ENCODE measurements at places on chromosomes 1 and 21.

DNA sequence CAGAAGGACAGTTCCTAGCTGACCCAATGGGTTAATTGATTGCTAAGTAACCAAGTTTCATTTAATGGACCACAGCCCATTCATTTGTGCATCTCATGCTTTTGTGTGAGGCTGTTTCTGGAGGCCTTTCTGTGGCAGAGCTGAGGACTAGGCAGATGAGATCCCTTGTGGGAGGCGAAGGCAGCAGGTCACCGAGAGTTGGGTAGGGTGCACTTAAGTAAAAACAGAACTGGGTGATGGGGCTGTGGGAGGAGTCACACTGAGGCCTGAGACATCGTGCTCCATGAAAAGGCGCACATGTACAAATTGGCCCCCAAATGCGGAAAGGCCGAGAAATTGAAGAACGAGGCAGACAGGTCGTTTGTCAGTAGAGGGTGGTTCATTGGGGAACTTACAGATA, 60.9 kb downstream of the S100B start:
- no peak for DNase-seq

- DNase-seq = no peak
Measured at GRCh38 chr1:53622531-53622930, 116.4 kb downstream of the GLIS1 start.

- no peak for DNase-seq
Measured at GRCh38 chr1:79648126-79648525, 641.6 kb upstream of the ADGRL4 start.

GRCh38 chr1:177163844-177164379, 600 bp downstream of the ASTN1 start:
- no peak for DNase-seq

- no peak for DNase-seq
Measured at GRCh38 chr1:78070758-78071157, 25.0 kb downstream of the GIPC2 start.

GRCh38 chr1:152582647-152583046, 2.3 kb upstream of the LCE3D start:
- no peak for DNase-seq

DNA sequence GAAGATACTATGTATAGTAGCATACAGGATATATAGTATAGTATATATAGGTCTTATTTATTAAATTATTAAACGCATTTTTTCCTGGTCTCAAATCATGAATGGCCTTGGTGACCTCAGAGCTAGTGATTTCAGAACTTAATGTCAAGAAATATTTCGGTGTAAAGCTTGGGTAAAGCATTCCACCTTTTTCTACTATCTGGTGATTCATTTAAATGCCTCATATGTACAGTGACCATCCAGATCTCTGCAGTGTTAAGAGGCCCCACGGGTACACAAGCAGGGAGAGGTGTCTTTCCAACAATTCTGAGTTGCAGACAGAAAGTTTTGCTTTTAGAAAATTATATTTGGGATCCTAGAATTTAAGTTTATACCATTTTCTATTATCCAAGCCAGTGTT, 626.5 kb downstream of the PTPRC start:
- DNase-seq = no peak

GRCh38 chr1:220326578-220326977, 54.3 kb upstream of the RAB3GAP2 start:
- DNase-seq = no peak

GRCh38 chr1:34477632-34478141, 277.2 kb upstream of the GJB5 start:
- DNase-seq = no peak

DNA sequence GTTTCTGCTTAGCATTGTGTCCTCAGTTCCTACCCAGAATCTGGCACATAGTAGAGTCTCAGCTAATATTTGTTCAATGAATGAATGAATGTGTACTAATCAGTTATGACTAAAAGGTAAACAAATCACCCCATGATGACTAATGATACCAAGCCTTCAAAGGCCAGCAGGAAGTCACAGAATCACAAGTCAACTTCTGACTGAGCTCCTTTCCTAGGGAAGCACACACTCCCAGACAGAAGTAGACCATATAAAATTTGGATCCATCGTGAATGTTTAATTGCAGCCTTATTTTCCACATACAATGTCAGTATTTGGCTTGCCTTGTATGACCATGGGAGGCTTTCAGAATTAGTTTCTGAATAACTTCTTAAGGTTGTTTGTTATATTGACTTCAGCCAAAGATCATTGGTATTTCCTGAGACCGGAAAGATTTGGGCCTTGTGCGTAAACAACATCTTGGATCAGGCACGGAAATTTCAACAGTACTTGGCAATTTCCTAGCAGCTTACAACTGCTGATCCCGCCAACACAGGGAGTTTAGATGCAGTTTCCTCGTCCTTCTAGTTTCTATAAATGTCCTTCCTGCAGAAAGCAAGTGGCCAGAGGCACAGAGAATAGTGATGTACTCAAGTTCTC, 185.9 kb upstream of the ATP1B1 start:
- no peak for DNase-seq

DNA sequence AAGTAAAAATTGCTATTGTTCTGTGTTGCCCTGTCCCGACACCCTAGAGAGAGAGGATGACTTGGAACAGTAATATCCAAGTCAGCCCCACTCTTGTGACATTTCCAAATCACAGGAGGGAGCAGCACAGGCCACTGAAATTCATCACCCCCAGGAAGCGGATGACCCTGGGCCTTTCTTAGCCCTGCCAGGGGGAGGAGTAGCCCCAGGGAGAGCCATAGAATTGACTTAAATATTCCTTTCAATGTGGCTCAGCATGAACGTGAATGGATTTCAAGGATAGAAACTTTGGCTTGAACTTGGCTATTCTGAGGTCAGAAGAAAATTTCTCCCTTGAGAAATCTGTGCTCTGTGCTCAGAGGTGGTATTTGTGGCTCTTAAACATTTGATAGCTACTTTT, 80.6 kb downstream of the CENPF start:
- no peak for DNase-seq

DNA sequence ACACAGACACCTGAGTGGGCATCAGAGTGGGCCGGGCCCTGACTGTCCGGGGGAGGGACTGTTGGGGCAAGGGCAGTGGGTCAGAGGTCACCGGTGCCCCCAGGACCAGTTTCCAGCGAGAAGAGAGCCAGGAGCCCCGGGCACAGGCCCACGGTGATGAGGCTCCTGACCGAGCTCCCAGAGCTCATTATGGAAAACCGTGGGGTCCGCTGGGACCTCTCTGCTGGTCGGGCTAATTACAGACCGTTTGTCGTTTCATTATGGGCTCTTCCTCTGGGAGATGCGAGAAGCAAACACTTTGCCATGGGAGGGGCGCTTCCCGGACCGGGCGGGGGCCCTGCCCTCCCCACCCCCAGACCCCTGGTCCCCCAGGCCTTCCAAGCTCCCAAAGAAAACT, 12.0 kb upstream of the TTLL10 start:
- DNase-seq = no peak

GRCh38 chr1:167648252-167648849, 18.3 kb downstream of the RCSD1 start:
- DNase-seq = no peak

DNA sequence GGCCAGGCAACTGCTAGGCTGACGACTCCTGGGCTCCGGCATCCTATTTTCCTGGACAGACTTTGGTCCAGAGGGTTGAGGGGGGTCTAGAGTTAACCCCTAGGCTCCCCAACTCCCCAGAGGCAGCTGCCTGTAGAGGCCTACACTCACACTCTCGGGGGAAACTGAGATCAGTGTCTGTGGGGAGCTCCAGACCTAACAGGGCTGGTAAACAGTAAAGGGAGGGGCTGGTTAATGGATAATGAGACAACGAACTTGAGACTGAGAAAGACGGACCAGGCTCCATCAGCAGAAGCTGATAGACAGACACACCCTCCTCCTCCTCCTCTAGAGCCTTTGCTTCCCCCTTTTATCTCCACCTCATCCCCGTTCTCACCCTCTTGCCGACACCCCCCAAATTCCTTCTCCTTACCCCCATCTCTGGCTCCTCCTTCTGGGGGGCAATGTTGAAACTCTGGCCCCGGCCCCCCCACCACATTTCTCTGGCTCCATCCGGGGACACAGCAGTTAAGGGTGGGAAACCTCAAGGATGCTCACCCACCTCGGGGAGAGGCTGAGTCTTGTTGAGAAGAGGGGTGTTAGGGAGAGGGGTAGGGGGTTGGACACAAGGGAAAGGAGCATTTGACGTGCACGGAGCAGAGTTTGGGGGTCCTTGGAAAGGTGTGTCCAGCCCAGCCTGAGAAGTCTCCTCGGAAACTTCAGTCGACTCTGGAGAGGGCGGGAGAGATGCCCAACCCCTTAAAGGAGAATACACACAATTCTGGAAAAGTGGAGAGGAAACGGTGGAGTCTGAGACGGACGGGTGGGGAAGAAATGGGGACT, at the start of gene MTMR11:
Gene MTMR11 (minus strand): TSS at position 710 of the 822 bp plus-strand sequence. CDS start 232 bp downstream, at position 478.
- no peak for DNase-seq

- DNase-seq = no peak
Measured at GRCh38 chr21:45386728-45387371, 18.1 kb upstream of the COL18A1 start.

GRCh38 chr1:119670898-119671297, 22.8 kb upstream of the ZNF697 start:
- no peak for DNase-seq

GRCh38 chr1:11418056-11418455, 60.9 kb upstream of the DISP3 start:
- no peak for DNase-seq

DNA sequence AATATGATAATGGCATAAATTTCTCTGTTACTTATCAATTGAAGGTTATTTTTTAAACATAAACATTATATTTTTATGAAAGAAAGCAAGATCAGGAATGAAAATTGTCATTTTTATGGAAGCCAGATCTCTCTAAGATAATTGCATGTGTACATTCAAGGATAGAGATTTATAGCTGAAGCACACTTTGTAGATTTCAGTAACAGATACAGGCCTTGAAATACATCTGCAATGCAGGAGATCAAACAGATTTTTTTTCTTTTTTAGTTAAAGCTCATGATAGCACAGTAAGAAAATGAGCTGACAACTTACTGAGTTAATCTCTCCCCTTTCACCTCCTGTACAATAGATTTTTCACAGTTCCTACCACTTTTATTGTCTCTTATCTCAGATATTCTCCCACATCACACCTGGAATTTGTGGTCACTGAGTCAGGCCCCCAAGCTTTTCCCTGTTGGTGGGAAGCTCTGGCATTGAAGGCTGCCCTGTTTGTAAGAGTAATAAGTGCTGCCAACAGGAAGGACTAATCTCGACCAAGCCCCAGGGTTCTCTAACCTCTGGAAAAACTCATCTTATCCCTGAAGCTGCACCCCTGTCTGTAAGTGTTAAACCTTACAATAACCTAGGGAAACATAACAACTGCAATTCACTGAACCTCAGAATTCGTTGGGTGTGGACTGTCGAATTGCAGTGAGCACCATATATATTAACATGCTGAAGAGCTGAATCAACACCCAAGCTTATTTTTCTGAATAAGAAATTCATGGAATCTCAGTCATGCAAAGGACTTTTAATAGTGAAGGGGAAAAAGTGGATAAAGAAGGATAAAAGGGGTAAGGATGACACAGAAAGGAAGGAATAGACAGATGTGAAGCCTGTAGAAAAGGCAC, 599.0 kb downstream of the LMO4 start:
- no peak for DNase-seq

DNA sequence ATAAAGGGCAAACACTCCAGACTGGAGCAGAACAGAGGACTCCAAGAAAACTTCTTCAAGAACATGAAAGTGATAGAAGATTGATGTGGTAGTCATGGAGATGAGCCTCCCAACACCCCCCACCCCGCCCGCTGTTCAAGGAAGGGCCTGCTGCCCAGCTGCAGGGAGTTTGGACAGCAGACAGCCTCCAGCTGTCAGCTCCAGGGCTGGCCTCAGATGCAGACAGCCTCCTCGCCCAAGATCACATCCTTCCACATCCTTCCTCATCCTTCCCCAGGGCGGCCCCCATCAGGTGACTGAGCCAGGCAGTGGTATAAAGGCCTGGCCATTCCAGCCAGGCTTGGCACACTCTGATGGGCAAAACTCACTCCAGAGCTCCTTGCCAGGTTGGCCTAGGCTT, 24.6 kb downstream of the HMGN2 start:
- no peak for DNase-seq

GRCh38 chr1:180610556-180611015, 21.2 kb upstream of the XPR1 start:
- DNase-seq = no peak

DNA sequence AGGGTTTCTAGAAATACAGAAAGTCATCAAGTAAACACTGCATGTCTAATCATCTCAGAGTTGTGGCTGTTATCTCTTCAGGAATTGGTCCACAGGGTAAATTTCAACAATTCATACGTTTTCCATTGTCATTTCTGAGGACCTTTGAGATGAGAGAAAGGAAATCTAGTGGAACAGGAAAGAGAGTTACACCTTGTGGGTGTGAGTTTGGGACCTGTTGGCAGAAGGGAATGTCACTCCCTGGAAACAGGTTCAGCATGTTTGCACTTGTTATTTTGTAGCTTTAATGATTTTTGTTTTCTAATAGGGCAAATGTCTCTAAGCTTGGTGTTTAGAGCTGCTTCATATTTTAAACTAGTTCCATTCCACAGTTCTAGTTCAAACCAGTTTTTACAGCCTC, 5.6 kb downstream of the TMEM167B start:
- no peak for DNase-seq

DNA sequence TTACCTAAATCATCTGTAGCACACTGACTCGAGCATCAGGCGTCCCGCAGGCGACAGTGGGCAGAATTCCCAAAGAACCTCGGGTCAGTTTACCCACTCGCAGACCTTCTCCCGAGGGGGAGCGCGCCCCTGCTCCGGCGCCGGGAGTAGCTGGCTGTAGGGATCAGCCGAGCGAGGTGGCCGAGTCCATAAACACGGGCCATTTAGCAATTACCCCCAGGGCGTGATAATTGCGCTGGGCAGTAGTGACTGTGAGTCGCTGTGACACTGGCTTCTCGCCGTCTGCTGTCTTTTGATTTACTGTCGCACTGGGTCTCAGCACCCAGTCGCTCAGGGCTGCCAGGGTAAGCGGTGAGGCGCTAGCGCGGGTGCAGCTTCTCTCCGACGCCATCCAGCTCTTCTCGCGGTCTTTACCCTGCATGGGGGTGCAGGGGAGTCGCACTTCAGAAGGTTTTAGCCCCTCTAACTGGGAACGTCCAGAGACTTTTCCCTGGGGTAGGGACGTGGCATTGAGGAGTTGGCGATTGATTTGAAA, 16.2 kb downstream of the HLX start:
- DNase-seq = no peak

DNA sequence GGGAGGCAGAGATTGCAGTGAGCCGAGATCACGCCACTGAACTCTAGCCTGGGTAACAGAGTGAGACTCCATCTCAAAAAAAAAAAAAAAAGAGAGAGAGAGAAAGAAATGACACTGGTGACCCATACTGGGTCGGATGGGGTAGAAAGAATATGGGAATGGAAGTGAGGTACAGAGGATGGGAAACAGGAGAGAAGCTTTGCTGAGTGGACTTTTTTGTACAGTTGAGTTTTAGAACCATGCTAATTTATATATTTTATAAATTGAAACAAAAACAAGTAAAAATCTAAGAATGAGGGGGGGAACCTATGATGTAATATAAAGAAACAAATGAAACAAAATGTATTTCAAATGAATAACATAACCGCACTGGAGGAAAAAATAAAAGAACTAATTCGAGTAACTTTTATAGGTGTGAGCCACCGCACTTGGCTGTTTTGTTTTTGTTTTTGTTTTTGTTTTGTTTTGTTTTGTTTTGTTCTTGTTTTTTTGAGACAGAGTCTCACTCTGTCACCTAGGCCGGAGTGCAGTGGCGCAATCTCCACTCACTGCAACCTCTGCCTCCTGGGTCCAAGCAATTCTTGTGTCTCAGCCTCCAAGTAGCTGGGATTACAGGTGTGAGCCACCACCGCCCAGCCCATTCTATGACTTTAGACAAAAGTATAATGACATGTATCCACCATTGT, 18.3 kb upstream of the KLF17 start:
- DNase-seq = no peak
